Stimulated activated CD8-positive, alpha-beta memory T cell treated with anti-CD3 and anti-CD28 coated beads, Interleukin-7, amount 100 ng/mL, for 24 hours (primary cell): ENCODE measurements at places on chromosomes 12 and 14.

- DNase-seq, result no peak
Measured at GRCh38 chr12:49809906-49810389, 18.3 kb downstream of the NCKAP5L start.

- DNase-seq, result no peak
Measured at GRCh38 chr12:18576104-18576626, 161.6 kb downstream of the PLCZ1 start.

GRCh38 chr12:68317047-68317667 lies 15.0 kb downstream of the MDM1 start:
- no peak for DNase-seq

DNA sequence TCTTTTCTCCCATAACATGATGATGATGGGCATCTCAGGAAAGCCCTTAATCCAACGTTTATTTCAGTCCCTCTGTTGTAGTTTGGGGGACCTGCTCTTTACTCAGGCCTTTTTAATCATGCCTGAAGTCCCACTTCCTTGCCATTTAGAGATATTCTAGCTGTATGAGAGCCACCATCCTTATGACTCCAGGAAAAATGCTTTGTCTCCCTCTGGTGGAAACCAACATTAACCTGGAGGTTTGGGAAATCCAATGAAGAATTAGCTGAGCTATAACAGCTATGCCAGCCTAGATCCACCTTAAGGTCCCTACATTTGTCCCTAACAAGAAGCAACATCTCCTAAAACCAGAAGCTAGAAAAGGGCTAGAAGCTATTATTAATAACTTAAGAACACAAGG lies 1399.1 kb downstream of the LRFN5 start:
- no peak for DNase-seq

DNA sequence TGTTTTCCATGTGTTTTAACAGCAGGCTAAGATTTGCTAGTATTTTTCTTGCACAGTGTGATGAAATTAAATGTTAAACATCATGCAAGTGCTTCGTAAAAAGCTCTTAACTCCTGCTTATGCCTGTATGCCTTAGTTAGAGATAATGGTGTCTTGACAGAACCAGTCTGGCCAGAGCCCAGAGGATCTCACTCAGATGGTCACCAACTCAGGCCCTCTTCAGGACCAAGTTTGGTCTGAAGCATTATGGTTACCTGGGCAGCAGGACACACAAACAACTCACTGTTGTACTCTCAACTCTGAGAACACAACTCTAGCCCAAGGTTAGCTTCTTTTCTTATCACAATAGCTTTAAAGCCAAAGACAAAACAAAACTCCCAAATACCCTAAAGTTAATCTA lies 115.4 kb downstream of the KIF21A start:
- no peak for DNase-seq

DNA sequence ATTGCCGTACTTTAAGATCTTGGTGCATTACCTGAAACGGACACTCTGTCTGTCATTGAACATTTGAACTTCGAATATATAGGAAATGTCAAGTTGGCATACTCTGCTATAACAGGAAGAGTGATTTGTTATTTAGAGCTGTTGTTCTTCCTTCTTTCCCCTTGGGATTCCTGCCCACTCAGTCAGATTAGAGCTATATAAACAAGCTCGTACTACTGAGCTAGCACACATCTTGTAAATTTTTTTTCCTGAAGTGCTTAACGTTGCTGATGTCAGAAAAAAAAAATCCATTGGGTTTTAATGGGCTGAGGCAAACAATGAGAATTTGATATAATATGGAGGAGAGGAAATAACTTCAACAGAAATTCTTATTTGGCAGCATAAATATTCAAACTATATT lies 26.8 kb downstream of the RGS6 start:
- DNase-seq, result no peak

- DNase-seq, result no peak
Measured at GRCh38 chr14:102777711-102778337, 575 bp downstream of the TRAF3 start.

GRCh38 chr14:101105045-101105444 lies 201.5 kb upstream of the RTL1 start:
- DNase-seq, result no peak

DNA sequence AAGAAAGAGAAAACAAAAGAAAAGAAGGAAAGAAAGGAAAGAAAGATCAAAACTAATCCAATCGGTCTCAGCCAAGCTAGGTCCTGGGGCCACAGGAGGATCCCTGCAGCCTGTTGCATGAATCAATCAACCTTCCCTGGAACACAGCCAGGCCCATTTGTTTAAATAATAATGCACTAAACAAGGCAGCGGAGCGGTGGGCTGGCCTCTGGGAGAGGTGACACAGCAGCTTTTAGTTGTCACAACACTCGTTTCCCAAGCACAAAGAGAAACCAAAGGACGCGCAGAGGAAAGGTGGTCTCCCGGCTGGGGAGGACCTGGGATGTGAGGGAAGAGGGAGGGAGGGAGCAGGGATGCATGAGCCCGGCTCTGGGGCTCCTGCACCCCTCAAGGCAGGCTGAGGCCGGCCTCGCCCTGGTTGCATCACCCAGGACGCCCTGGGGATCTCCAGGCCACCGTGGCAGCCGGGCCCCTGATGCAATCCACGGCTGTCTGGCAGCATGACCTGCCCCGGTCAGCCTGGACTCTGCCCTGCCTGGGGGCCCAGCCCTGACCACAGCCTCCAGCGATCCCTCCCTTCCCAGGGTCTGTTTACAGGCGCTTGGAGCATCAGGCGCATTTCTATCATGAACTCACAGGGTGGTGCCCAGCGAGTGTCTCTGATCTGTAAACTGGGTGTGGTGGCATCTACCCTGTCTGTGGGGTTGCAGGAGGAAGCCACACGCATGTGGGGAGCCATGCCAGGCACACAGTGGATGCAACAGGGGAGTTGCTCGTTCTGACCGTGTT lies 32.5 kb downstream of the MMP17 start:
- DNase-seq, result no peak

DNA sequence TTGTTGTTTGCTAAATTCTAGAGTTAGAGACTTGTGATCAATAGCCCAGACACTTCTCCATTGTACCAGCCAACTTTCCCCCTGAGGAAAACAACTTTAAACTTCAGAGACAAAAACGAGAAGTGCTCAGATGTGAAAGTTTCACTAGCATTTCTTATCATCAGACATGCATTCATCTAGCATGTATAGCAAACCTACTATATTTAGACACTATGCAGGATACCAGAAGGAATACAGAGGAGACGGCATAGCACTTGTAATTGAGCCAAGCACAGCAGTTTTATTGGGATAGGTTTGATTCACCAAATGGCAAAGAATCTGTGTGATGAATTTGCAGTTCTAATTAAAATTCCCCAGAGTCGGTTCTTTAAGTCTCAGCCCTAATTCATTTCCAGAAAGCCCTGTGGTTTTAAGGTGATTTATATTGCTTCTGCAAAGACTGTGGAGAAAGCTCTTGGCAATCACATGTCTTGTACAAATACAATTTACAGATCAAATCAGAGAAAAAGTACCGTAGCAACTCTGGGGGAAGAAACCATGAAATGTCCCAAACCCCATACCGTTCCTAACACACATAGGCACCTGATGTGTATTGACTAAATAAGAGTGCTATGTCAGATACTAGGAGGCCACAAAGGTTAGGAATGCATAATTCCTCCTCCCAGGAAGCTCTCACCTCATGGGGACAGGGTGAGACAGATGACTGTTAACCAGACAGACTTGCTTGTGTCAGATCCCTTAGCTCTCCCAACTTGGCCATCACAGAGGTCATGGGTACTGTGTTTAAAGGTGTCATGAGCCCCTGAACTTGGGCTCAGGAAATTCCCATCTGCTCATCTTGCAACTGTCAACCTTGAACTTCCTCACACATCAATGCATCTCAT lies 69.6 kb upstream of the KRAS start:
- DNase-seq, result no peak

DNA sequence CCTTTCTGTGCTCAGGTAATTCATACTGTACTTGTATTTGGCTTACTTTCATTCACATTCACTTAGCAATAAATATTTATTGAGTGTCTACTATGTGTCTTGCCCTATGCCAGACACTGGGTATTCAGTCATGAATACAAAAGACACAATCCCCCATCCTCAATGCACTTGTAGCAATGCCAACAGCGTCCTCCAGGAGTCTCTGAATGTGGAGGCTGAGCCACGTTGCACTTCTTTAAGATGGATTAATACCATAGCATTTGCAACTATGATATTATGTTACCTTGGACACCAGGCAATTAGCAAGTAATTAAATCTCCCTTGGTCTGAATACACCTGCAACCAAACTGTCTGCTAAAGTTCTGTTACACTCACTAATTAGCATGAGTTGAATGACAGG lies 58.8 kb downstream of the OTX2 start:
- no peak for DNase-seq

GRCh38 chr12:106097011-106097410 lies 41.7 kb downstream of the NUAK1 start:
- DNase-seq, result no peak

DNA sequence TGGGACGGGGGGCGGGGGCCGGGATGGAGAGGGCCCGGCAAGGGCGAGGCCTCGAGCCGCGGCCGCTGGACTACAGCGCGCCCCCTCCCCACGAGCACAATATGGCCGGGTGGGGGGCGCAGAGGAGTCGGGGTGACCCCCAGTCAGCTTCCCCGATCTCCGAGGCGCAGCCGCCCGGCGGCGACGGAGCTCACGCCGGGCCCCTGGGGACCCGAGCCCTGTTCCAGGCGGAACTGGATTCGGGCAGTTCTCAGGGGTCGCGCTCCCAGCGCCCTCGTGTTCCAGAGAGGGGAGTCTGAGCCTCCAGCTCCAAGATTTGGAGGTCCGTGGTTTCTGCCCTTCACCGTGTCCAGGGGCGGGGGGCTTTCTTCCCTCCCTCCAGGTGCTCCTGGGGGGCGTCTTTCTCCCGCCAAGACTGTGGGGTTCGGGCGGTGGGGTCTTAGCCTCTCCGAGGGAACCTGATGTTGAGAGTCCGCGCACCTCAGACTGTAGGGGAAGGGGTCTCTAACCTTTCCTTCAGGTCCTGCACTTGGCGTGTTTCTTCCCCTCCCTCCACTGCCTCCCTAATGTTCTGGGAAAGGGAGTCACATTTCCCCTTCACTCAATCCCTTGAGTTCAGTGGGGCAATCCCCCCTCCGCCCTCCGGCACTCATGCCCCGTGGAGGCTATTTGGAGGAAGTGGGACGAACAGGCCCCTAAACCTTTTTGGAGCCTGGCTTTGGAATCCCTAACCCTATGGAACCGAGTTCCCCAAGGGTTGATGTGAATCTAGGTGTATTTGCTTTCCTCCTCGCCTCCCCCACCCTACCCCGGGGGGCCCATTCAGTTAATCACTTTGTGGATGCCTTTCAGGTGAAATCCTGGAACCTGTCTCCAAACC lies 584 bp downstream of the ACVR1B start:
- DNase-seq, result no peak

DNA sequence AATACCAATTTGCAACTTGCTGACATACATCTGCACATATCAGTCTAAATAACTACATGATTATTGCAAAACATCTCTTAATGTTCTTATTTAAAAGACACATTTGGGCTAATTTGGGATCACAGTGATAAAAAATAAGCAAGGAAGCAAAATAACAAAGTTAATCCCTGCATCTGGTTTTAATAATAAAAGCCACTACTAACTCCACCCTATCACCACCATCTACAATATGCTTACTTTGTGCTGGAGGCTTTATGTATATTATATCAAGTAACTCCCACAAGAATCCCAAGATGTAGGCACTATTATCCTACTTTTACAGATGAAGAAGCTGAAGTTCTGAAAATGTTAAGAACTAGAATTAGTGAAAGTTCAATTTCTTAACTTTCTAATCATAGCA lies 45.7 kb downstream of the TAOK3 start:
- no peak for DNase-seq

- no peak for DNase-seq
Measured at GRCh38 chr14:69342928-69343525, 55.1 kb downstream of the ERH start.

DNA sequence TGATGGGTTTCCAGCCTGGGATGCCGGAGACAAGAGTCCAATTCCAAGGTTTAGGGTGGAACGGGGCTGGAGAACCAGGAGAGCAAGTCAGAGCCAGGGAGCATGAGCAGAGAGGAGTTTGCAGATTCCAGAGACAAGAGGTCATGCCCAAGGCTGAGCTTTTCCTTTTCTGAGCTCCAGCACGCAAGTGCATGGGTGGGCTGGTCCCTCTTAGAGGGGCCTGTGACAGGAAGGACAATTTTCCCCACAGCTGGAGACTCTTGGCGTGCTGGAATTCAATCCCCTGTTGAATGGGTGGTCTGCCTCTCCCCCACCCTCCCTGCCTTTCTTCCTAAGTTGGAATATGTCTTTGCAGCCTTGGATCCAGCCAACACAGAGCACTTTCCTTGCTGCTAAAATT lies 431.9 kb downstream of the BCL11B start:
- DNase-seq, result no peak

DNA sequence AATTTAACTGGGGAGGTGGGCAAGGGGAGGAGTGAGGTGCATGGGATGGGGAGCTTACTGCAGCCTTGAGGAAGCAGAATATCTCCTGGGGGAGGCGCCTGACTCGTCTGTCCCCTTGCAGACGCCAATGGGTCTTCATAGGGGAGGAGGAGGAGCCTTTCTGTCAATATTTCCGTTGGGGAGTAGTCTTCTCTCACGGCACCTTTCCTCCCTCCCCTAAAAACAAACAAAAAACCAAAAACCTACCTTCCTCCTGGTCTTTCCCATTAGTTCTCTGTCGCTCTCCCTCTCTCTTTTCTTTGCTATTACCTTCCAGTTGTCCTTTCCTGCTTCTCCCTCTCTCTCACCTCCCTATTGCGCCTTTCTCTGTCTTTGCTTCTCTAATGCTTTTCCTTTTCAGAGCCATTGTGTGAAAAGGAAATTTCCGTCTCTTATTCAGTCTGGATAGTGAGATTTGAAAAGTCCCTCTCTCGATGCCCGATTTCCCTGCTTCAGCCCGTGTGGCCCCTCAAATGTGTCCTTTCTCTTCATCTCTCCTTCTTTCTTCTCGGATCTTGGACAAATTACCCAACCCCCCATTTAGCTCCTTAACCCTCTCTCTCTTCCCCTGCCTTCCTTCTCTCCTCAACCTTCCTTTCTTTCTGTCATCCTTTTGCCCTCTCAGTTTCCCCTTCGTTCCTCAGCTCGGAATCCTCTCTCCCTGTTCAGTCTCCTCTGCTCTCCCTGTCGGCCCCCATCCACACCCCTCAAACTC lies 5.9 kb downstream of the GPR84 start:
- DNase-seq, result no peak

GRCh38 chr12:72105849-72106248 lies 166.3 kb upstream of the TRHDE start:
- DNase-seq, result no peak

DNA sequence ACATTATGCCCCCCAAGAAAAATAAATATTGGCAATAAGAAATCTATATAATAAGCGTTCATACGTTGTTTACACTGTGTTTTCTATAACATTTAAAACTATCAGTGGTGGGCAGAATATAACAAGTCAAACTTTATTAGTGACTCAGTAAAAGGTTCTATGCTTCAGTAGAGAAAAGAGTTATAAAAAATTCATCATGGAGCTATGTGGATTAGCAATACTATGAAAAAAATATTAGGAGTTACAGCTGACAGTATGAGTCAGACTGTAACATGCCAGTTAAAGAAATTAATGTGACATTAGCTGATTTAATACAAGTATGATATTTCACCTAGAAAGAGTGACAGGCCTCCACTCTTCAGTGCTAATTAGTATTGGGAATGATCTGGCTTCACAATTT lies 125.1 kb upstream of the GARIN6 start:
- no peak for DNase-seq
